CD4-positive, alpha-beta T cell (primary cell): ENCODE measurements at places on chromosomes 11 and 22. TPM values are rescaled to one million over a fixed set of nuclear protein-coding genes. Genes with fewer than 3 reads are reported as not detected.

The CCDC73 gene
- total RNA-seq = not detected

The PGA4 gene
- not detected for total RNA-seq

The AQP11 gene
- total RNA-seq = not detected

The POU2AF2 gene
- not detected for total RNA-seq

The HIPK3 gene
- 38.9 TPM for total RNA-seq

DNA sequence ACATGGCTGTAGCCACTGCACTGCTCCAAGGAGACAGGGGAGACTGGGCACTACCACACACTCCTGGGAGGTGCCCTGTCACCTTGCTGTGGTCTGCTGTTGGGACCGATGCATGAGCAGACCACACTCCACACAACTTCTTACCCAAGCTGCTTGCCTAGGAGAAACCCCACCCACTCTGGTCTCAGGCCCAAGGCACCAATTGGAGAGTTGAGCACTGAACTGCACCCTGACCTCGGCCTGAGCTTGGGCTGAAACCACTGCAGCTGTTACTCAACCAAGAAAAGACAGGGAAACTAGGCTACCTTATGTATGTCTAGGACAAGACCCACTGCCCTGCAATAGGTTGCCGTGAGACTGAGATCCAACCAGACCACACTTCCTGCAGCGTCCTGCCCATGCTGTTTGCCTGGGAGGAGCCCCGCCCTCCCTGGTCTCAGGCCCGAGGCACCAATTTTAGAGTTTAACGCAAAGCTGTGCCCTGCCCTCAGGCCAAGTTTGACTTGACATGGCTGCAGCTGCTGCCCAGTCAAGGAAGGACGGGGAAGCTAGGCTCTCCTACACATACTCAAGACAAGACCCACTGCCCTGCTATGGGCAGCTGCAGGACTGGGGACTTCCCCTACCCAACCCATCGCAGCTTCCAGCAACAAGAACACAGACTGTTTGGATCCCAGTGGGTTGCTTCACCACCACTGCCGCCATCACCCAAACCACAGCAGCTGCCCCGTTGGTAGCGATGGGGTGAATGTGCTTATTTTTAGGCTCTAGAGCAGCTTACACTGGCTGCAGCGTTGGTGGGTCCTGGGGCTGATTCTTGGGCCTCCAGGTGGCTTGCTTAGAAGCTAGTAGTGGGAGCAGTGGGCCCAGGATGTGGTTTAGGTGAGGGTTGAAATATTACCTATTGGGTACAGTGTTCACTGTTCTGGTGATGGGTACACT lies 66.8 kb downstream of the BRD1 start:
- no peak for DNase-seq

- no peak for DNase-seq
Observed at GRCh38 chr11:130706572-130706971, 209.7 kb downstream of the SNX19 start.

GRCh38 chr11:72669527-72669926 lies 4.7 kb downstream of the PDE2A start:
- no peak for DNase-seq

DNA sequence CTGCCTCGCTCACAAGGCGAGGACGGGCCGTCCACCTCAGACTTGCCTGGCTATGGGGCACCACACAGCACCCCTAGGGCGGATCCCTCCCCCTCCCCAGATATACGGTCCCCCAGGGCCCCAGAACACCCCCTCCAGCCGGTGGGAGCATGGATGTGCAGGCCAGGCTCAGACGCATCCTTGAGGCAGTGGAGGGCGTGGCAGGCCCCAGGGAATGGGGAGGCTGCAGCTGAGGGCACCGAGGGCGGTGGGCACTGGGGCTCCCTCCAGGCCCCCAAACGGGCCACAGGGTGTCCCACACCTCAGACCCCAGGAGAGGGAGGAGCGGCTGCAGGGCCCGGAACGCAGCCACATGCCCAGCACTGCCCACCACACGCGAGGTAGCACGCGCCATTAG lies 12.1 kb downstream of the TTLL8 start:
- no peak for DNase-seq

- DNase-seq = no peak
Observed at GRCh38 chr11:33347490-33348125, 90.4 kb downstream of the HIPK3 start.

GRCh38 chr22:29726106-29726505 lies 6.3 kb downstream of the CABP7 start:
- no peak for DNase-seq

GRCh38 chr11:123040111-123040432 lies 21.9 kb downstream of the HSPA8 start:
- DNase-seq = no peak

DNA sequence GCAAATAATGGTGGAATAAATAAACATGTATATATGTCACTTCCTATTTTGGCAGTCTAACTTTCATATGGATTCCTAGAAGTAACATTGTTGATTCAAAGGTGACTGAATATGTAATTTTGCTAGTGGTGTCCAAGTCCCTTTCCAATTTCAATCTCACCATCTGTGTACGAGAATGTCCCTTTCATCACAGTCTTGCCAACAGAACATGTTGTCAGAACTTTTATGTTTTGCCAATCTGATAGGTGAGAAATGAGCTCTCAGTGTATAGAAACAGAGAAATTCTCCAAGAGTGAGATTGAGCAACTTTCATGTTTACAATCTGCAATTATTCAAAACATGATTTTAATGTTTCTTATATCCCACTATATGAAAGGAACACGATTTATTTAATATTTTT lies 167.5 kb downstream of the CNTN5 start:
- no peak for DNase-seq

GRCh38 chr11:128018692-128019091 lies 568.7 kb downstream of the ETS1 start:
- DNase-seq = no peak

DNA sequence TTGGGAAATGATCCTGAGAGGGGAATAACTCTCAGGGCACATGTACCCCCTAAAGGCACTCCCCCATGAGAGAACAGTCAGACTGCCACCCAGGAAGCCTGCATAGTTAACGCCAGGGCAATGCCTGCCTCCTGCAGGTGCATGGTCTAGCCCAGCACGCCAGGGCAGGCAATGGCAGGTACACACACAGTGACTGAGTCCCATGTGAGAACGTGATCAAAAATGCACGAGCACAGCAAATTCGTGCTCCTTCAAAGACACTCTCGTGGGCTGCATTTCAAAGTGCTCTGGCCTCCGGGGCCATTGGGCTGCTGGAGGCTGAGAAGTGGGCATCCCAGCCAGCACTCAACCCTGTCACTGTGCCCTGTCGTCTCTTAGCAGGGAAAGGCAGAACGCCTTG lies 79.7 kb downstream of the SHANK2 start:
- no peak for DNase-seq

DNA sequence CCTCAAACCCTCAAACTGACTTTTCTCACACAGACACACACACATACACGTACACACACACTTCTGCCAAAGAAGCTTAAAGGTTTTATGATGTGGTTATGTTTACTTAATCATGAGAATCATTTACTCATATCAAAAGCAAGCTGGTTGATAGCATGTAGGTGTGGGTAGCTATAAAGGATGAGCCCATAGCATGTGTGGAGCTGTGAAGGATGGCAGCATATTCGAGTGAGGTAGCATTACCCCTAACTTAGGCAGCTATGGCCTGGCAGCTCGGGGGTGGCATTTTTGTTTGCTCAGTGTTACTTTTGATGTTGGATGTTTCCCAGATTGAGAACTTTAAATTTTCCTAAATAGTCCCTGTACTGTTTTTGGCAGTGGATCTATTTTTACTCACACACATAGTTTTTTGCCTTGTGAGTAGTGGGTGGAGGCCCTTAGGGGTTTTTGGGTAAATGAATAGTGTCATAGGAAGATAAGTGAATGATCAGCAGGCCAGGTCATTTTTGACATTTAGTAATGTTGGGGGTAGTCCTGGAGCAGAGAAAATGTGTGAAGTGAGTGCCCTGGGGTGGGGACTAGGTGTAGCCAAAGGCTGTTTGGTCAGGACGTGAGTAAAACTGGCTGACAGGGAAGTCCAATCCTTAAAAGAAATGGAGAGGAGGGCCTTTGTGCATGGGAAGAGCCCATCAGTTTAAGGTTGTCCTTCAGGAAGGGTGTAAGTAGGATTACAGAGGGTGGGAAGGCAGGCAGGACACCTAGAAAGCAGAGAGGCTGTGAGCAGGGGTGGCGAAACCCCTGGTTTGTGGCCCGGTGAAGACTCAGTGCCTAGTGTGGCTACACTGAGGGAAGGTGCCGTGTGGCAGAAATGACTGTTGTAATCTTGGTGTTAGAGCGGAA lies 7.1 kb downstream of the YWHAH start:
- DNase-seq = no peak

DNA sequence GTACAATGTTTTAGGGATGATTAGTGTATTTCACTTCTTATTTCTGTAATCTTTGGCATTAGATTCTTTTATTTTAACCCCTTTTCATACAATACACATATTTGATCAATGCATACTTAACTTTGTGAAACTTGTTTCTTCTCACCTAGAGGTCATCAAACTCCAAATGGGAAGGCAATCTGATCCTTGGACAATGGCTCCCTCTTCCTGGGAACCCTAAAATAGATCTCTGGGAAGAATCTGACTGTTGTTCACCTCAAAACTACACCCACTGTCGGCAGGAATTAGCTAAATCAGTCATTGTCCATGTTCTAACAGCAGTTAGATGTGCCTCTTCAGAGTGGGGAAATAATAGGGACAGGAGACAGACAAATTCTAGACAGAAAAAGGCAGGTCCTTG lies 707.4 kb upstream of the CHORDC1 start:
- DNase-seq = no peak

DNA sequence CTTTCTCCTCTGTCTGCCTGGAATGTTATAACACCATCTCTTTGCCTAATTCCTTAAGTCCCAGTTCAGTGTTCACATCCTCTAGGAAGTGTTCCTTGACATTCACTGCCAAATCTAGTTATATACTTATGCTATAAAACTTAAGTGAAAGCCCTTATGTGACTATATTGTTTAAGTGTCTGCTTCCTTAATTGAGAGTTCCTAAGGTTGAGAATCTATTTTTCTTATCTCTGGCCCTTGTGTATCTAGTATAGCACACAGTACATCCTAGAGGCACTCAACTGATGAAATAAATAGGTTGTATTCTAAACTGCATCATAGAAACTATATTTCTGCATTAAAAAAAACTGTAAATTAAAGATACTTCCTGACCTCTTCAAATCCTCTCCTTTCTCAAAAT lies 16.9 kb downstream of the KMT5B start:
- no peak for DNase-seq

- no peak for DNase-seq
Observed at GRCh38 chr11:72553706-72554105, 119.4 kb upstream of the CLPB start.

GRCh38 chr11:46249103-46249937 lies 28.1 kb upstream of the CREB3L1 start:
- DNase-seq = no peak
